NCI-H1417 (cell line): ENCODE measurements at places on chromosomes 2 and 18.

- peak; percentile 87 for DNase-seq
Observed at GRCh38 chr2:11254100-11254536, 90.3 kb downstream of the ROCK2 start.

DNA sequence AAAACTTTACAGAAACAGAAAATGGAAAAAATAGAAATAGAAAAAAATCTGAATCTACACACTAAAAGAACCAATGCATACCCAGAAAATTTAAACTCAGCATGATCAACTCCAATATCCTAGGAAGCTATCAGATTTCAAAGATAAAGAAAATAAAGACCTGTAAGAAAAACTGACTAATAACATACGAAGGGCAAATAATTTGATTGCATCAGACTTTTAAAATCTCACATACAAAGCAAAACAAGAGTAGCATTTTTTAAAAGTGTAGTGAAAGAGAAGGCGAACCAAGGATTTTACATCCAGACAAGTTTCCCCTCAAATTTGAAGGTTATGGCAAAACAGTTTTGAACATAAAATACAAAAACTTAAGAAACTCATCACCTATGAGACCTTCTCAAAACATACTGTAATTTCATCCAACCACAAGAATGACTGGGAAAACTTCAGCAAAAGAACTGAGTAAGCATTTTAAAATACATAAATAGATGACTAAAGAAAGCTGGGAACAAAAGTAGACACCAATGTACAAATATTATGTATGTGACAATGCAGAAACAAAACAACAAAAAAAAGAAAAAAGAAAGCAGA lies 54.8 kb downstream of the NBAS start:
- DNase-seq = no peak

- DNase-seq = peak; percentile 50
Observed at GRCh38 chr18:2036086-2036485, 535.2 kb downstream of the METTL4 start.

GRCh38 chr2:186702501-186702900 lies 8.6 kb downstream of the FAM171B start:
- peak; percentile 28 for DNase-seq

GRCh38 chr2:147177071-147177857 lies 667.6 kb upstream of the ACVR2A start:
- DNase-seq = no peak

DNA sequence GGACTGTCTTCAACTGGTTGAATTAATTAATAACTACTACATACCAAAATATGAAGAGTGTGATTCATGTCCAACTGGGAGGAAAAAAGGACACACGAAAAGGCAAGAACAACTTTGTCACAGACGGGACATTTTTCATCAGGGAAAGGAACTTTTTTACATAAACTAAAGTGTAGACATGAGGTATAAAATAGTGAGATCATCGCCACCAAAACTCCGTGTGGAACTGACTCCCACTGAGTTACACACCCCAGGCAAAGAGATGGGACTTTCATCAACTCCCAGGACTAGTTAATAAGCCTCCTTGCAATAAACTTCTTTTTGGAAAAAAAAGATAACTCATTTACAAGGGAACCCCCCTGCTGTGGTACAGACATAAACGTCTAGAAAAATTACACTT lies 12.9 kb upstream of the NMI start:
- no peak for DNase-seq

- no peak for DNase-seq
Observed at GRCh38 chr18:35085450-35086380, 44.5 kb downstream of the MAPRE2 start.

DNA sequence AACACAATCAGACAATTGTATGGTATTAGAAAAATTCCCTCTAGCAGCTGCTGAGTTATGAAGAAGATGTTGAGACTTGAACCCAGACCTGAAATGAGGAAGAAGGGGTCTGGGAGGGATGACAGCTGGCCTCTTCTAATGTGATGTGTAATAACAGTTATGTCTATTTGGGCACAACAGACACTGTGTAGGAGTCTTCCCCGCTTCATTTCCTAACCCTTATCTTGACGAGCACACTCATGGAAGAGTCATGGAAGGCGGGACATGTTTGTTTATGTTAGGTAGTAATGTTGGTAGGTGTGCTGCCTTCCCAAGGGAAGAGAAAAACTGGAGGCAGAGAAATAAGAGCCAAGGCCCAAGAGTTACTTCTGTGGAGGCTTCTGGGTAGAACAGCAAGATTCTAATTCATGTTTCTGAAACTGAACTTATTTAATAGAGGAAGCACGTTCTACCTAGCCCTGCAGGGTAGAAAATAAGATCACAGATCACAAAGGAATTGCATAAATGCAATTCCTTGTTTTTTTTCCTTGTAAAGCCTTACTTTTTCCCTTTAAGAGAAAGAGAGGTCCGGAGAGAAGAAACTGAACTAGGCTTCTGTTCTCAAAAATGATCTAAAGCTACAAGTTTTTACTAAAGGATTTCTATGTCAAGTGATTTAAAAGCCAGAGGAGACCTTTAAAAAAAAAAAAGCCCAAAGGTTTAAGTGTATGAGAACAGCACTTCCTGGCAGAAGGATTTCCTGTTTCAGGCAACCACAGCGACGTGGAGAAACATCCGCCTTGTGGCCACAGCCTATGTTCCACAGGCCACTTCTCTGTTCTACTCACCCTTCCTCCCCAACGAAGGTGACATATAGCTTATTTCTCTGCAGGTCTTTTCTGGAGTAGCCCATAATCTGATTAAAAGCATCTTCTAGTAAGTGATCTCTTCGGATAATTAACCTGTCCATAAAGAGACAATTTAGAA lies 68.5 kb upstream of the STK17B start:
- no peak for DNase-seq

GRCh38 chr18:12253663-12254135 lies 462 bp upstream of the CIDEA start:
- DNase-seq = peak; percentile 43

DNA sequence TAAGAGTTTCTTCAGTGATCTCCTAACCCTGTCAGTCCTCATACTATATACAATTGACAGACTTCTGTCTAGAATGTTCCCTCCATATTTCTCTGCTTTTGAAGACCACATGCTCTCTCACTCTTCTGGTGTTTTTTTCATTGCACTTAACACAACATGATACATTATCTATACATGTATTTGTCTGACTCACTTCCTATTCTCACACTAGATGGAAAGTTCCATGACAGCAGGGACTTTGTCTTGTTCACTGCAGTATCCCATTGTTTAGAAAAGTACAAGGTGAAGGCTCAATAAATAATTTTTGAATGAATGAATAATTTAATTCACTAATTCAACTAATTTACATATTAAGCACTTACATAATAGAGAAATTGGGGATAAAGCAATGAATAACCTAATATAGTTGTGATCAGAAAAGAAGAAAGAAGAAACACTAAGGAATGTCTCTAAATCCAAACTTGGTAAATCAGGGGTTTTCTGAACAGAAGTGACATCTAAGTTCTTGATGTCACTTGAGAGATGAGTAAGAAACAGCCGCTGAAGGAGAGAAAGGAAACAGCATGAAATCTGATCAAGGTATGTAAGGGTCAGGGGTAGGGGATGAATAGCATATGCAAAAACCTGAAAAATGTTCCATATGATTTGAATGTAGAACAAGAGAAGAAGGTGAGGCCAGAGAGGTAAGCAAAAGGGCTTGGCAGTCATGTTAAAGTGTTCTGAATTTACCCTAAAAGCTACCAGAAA lies 42.4 kb downstream of the MBD2 start:
- DNase-seq = no peak

DNA sequence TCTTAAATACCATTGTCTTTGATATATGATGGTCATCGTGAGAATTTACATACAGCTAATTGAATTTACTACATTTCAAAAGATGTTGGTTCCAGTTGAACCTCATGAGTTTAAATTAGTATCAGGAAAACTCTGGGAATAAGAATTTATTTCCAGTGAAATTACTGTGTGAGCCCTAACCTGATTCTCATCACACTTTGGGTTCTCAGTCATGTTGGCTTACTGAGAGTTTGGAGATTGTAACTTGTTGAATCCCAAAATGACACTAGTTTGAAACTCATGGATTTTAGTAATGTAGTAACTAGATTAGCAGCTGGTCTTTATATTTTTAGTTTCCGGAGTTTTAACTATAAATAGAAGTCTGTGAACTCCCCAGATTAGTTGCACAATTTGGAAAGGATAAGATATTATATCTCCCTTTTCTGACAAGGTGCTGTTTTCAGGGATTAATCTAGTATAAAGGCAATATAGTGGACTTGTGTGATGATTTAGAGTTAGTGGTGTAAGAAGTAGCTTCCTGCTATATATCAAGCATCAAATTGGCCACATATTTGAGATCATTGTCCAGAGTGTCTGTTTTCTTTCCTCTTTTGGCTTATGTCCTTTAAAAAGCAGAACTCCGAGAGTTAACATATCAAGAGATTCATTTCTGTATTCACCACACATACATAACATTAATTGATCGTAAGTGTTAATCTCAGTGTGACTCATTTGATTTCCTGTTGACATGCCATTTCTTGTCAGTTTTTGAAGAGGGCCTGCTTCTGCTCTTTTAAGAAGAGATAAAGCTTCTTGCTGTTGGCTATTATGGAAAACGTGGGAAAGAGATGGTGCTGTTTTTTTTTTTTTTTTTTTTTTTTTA lies 15.7 kb downstream of the NDUFV2 start:
- no peak for DNase-seq

DNA sequence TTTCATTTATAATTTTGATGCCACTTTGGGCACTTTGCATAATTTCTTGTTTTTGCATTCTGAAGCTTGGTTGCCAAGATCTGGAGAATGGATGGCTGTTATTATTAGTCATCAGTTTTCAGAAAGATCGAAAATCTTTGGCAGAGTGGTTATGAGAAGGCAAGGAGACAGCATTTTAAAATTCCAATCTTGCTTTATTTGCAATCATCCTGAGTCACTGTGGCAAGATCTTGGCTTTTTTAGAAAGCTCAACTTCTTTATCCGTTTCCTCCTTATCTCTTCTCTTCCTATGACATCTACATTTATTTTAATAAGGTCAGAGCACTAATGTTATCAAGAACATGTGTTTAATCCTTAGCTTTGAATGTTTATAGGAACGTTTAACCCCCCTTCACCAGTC lies 31.1 kb upstream of the EIF2AK3 start:
- DNase-seq = no peak

DNA sequence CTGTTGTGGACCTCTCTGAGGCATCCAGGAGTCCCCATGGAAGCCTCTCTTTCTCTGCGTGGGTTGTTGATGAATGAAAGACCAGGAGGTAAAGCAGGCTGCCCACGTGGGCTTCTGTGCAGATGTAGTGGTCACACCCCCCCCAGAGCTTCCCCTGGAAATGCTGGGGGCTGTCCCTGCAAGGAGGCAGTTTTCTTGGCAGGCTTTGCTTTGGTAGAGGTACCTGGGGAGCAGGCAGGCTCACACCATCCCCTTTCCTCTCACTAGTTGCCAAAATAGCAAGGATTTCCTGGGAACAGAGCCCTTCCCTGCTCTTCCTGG lies 97.6 kb upstream of the MAP3K20 start:
- no peak for DNase-seq

- no peak for DNase-seq
Observed at GRCh38 chr2:98592565-98592964, 15.7 kb downstream of the COA5 start.

DNA sequence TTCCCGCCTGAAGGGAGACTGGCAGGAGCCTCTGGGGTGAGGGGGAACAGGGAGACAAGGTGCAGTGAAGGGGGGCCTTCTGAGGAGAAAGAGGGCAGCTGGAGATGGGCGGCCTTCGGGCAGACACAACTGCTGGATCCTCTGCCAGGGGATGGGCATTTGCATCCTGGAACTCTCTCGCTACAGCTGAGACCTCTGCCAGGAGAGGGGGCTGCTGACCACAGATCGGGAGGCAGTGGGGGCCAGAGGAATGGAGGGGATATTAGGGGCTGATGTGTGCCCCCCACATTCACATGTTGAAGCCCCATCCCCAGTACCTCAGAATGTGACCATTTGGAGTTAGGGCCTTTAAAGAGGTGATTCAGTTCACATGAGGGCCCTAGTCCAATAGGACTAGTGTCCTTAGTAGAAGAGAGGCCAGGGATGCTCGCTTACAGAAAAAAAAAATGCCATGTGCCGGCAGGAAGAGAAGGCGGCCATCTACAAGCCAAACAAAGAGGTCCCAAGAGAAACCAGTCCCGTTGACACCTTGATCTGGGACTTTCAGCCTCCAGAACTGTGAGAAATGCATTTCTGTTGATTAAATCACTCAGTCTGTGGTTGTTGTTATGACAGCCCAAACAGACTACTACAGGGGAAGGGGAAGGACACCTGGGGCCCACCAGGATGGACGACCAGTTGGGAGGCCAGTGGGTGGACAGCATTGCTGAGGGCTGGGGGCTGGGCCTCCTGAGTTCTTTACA lies 50.0 kb downstream of the TRABD2A start:
- no peak for DNase-seq

DNA sequence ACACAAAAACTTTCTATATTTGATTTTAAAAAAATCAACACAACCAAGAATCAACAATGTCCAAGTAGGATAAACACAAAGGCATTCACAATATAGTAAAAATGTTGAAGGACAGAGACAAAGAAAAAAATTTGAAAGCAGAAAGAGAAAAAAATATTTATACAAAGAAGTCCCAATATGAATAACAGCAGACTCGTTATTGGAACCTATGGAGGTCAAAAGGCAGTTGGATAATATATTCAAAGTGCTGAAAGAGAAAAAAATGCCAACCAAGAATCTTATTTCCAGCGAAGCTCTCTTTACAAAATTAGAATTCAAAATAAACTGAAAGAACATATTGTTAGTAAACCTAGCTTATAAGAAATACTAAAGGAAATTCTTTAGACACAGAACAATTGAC lies 859.5 kb downstream of the LRP1B start:
- no peak for DNase-seq

DNA sequence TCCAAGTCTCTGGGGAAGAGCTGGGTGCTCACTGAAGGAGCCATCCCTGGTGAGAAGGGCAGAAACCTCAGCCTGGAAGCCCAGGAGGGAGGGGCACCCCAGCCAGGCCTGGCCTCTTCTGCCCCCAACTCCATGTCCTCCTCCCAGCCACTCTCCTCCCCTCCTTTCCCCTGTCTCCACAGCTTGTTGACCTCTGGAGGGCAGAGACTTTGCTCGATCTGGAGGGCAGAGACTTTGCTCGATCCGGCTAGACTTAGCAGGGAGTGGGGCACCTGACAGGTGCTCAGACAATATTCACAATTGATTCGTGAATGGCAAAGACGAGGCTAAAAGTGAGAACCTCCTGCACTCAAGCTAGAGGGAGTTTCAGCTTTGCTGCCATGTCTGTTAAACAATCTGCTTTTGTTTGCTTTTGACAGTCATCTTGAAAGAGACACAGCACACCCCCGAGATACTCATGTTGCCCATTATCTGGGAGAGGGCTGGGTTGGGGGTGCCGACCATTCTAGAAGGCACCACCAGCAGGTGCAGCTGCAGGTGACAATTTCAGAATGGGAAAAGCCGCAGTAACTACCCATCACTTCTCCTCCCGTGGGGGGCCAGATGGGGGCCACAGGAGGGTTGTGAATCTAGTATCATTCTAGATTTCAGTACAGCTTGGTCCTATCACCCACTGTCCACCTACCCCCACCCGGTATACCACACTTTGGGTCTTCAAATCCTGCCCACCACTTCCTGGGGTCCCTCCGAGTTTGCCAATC lies 54.8 kb downstream of the DNMT3A start:
- DNase-seq = no peak

- DNase-seq = peak; percentile 15
Observed at GRCh38 chr2:235833971-235834620, 334.1 kb downstream of the GBX2 start.

GRCh38 chr2:47321411-47322031 lies 81.4 kb upstream of the MSH2 start:
- no peak for DNase-seq

GRCh38 chr2:1652034-1652790 lies 92.1 kb downstream of the PXDN start:
- DNase-seq = no peak

- no peak for DNase-seq
Observed at GRCh38 chr18:24766376-24766775, 305.9 kb downstream of the HRH4 start.
